Hypothalamus (tissue), 51 donors: ENCODE measurements at places on chromosomes 5 and 9.

- no peak for DNase-seq
These were observed 35.8 kb downstream of the RASGEF1C start for GRCh38 chr5:180173198-180173544.

DNA sequence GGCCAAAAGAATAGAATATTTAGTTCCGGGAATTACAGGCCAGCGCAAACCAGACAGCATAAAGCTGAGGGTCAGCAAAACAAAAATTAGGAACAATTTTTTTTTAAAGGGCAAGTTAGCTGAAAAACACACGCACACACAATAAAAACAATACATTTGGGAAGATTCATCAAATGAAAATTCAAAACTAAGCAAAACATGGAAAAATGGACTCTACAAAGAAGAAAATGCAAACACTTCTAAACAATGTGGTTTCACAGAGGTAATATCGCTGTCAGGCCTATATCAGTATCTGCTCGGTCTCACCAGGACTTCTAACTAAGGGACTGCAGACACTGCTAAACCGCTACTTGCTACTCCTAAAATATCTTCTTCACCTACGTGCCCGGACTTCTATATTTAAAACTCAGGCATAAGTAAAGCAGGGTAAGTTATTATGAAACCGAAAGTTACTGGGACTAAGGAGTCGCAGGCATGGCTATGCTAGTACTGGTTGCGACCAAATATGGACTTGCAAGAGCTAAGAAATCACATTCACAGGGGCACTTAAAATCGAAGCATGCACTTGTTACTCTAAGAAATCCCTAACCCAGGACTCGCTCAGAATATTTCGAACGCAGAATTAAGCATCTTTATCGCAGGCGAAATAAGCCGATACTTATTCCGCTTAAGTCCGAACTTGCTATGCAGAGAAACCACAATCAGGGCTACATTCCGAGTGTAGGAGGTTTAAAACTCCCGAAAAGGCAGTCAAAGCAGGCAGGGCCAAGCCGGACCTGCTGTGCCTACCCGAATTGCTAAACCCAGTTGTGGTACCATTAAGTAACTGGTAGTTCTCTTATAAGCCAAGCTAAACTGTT, 2.3 kb downstream of the ANXA2R start:
- DNase-seq = no peak

- DNase-seq = no peak
These were observed 3.8 kb downstream of the MRPL22 start for GRCh38 chr5:154944716-154945115.

- no peak for DNase-seq
These were observed 87.2 kb downstream of the LMNB1 start for GRCh38 chr5:126864042-126864688.
